ENCODE measurements at places on chromosomes 1 and 21.

GRCh38 chr21:34043333-34043732 is 30.0 kb upstream of the MRPS6 start:
- DNase-seq = no peak

GRCh38 chr1:219215477-219215876 is 41.8 kb downstream of the LYPLAL1 start:
- no peak for DNase-seq

- no peak for DNase-seq
Observed at GRCh38 chr1:10639011-10639774, 157.3 kb downstream of the CASZ1 start.

DNA sequence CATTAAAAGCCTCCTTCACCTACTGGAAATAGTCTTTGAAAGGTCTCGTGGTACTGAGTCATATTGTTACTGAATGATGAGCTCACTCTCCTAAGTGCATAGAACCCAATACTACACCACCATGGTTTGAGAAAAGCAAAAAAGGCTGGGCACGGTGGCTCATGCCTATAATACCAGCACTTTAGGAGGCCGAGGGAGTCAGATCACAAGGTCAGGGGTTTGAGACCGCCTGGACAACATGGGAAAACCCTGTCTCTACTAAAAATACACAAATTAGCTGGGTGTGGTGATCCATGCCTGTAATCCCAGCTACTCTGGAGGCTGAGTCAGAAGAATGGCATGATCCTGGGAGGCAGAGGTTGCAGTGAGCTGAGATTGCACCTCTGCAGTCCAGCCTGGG is 3.3 kb upstream of the HNRNPCL1 start:
- no peak for DNase-seq

DNA sequence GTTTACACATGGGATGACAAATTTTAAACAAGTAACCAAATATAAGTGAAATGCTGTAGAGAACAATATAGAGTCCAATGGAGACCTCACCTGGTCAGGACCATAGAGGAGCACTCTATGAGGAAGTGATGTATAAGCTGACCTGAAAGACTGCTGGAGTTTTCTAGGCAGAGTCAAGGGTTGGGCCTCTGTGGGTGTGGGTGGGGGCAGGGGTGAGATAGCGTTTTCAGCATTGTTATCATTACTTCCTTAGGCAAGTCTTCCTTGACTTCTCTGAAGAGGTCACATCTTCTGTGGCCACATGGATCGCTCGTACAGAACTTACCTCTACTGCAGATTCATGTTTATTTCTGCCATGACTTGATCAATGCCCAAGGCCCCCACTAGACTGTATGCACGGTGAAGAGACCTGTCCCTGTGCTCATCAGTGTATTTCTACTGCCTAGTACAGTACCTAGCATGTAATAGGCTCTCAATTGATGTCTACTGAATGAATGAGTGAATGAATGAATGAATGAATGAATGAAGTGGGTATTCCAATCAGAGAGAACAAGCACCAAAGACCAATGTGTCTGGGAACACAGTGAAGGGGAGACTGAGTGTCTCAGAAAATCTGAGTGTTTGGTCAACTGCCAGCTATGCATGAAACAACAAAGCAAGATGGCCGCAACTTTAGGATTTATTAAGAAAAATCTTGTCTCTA is 116.5 kb downstream of the RNF220 start:
- DNase-seq = no peak

DNA sequence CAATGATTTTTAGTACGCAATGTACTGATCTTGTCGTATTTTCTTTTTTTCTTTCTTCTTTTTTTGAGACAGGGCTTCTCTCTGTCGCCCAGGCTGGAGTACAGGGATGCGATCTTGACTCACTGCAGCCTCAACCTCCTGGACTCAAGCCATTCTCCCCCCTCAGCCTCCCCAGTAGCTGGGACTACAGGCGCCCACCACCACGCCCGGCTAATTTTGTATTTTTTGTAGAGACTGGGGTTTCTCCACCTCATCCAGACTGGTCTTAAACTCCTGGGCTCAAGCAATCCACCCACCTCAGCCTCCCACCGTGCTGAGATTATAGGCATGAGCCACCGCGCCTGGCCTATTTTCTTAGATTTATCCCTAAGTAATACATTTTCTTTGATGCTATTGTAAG is 43.9 kb upstream of the COL6A2 start:
- no peak for DNase-seq

DNA sequence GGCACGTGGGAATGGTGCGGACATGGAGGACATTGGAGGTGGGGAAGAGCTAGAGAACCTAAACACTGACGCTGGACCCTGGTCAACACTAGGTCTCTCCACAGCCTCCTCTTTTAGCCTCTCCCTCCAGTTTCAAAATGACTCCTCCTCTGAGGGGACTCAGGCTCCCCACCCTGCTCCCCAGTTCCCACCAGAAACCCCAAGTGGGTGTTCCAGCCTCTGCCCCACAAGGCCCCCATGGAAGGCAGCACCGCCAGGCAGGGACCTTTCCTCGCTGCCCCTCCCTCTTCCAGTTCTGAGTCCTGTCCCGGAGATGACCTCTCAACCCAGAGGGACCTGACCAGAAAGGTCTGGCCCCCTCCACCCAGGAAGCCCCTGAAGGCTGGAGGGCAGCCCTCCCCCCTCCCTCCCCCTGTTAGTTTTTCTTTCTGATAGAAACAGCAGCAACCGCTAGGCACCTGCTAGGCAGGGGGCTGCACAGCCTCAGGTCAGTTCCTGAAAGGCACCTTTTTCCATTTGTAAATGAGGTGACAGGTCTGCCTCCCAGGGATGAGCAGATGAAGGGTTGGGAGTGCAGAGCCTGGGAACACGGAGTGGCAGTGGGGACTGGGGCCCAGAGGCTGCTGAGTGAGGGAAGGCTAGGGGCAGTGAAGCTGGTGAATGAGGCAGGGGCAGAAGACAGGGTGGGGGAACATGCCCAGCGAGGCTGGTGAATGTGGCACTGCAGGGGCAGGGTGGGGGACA is 9.3 kb upstream of the ITGB2 start:
- no peak for DNase-seq
